Stimulated activated CD4-positive, alpha-beta T cell treated with anti-CD3 and anti-CD28 coated beads, Interleukin-2, amount 100 ng/mL, for 48 hours (primary cell): ENCODE measurements at places on chromosomes 2 and 18.

DNA sequence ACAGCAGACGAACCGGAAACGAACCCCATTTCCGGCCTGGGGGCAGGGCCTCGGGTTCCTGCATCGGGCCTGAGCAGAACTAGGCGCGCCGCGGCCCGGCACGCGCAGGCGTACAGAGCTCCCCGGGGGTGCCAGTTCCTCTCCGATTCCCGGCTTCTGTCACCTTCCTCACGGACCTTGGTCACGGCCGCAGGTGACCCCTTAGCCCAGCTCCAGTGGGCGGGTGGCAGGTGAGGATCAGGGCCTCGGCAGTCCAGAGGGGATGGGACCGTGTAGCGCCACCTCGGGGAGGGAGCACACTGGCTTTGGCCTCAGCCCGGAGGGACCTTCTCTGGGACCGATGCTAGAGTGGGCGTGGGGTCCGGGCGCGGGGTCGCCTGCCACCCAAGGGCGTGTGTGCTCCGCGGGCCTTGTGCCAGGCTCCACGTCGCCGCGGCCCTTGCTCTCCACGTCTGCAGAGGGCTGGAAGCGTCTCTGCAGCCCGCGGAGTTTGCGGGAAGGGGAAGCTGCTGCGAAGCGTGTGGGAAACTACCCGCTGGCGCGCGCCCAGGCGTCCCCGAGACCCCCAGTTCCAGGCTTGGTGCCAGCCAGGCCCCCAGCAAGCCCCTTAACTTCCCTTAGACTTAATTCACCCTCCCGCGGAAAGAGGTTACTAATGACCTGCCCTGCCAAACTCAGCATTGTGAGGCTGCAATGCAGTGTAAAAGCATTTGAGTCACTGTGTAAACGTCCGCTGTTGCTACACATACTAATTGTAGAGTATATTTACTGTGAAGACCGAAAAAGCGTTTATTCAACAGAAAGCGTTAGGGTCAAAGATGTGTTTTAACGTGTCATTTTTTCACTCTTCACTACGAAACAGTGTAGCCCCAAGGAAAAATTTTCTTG, at the start of gene TRAPPC12:
Gene TRAPPC12 (plus strand): TSS at position 48 of the 888 bp plus-strand sequence. CDS start 7,930 bp downstream, outside the sequence.
- peak; percentile 88 for DNase-seq

DNA sequence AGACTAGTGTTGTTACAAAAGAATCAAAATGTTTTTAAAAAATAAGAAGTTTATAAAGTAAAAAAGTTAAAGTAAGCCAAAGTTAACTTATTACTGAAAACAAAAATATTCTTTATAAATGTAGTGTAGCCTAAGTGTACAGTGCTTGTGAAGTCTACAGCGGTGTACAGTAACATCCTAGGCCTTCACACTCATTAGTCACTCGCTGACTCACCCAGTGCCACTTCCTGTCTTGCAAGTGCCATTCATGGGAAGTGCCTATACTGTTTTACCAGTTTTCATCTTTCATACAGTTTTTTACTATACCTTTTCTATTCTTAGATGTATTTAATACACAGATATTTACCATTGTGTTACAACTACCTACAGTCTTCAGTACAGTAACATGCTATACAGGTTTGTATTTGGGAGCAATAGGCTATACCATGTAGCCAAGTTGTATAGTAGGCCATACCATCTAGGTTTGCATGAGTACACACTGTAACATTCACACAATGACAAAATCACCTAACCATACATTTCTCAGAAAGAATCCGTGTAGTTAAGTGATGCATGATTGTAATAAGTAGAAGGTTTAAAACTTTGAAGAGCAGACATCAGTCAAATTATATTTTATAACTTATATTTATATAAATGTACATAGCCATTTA, 13.4 kb downstream of the SERPINB7 start:
- peak; percentile 21 for DNase-seq

DNA sequence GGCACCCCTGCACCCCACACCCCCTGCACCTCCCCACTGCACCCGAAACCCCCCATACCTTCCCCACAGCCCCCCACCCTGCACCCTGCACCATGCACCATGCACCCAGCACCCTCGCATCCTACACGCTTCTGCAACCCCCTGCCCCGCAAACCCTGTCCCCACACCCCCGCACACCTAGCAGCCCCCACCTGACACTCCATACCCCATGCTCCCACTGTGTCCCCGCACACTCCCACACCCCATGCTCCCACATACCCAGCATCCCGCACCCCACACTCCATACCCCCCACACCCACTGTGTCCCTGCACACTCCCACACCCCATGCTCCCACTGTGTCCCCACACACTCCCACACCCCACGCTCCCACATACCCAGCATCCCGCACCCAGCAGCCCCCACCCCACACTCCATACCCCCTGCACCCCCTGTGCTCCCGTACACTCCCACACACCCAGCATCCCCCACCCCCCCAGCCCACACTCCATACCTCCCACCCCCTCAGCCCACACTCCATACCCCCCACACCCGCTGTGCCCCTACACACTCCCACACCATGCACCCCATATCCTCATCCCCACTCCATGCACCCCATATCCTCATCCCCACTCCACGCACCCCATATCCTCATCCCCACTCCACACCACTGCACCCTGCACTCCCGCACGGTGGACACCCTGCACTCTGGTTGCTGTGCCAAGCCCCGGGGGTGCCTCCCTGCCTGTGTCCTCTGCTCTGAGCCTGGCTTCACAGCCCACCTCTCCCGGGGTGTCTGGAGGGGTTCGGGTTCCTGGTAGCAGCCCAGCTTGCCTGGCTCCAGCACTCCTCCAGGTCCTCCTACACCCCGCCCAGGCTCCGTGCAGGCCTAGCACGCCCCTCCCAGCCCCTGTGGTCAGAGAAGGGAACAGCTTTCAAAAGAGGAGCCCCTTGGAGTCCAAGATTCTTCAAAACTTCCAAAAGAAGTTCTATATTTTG, 93.9 kb upstream of the CTDP1 start:
- no peak for DNase-seq

- no peak for DNase-seq
These were observed 35.5 kb downstream of the VAPA start for GRCh38 chr18:9949315-9949714.

- DNase-seq = no peak
These were observed 42.2 kb downstream of the METTL4 start for GRCh38 chr18:2529154-2529553.

DNA sequence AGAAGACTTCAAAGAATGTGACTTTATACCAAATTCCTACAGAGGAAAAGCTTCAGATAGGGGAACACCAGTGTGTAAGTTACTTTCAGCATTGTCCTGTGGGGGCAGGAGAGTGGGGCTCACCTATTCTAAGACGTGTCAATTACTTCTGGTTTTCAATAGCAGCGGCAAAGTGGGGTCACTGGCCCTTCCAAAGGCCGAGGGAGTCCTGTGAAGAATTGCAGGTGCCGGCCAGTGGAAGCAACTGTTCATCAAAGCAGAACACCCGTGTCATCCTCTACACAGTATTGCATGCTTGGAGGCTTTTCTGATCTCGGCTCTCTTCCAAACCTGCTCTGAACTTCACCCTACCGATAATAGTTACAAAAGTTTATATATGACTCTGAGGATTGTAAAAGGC, 1176.5 kb upstream of the TMEFF2 start:
- DNase-seq = no peak

DNA sequence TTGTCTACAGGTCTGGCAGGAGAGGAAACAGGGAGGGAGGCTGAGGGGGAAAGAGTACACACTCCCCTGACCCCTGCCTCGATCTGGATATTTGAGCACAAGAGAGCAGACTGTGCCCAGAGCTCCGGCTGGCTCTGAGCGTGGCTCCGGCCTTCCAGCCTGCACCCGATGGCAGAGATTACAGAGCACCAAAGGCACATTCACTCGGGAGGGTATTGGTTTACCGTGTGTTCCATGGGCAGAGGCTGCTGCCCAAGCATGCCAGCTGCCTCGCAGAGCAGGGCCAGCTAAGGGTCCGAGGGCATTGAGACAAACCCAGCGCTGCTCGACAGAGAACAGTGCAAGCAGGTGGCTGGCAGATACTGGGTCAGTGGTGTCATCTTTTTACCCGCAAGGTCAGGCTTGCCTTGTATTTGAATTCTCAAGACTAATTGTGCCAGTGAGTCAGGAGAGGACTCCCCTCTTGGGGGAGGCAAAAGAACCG, 132.2 kb downstream of the TNS1 start:
- no peak for DNase-seq

DNA sequence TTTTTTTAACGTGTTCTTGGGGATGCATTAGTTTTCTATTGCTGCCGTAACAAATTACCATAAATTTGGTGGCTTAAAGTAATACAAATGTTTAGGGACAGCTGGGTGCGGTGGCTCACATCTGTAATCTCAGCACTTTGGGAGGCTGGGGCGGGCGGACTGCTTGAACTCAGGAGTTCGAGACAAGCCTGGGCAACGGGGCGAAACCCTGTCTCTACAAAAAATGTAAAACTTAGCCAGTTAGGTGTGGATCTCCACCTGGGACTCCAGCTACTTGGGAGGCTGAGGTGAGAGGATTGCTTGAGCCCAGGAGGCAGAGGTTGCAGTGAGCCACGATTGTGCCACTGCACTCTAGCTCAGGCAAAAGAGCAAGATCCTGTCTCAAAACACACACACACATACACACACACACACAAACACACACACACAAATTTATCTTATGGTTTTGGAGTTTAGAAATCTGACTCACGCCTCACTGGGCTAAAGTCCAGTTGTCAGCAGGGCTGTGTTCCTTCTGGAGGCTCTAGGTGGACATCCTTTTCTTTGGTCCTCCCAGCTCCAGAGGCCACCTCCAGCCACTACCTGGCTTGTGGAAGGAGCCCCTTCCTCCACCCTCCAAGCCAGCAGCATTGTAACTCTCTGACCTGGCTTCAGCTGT, 76.1 kb downstream of the SEPTIN10 start:
- DNase-seq = no peak

- no peak for DNase-seq
These were observed 25.0 kb downstream of the MPPE1 start for GRCh38 chr18:11883153-11883552.

DNA sequence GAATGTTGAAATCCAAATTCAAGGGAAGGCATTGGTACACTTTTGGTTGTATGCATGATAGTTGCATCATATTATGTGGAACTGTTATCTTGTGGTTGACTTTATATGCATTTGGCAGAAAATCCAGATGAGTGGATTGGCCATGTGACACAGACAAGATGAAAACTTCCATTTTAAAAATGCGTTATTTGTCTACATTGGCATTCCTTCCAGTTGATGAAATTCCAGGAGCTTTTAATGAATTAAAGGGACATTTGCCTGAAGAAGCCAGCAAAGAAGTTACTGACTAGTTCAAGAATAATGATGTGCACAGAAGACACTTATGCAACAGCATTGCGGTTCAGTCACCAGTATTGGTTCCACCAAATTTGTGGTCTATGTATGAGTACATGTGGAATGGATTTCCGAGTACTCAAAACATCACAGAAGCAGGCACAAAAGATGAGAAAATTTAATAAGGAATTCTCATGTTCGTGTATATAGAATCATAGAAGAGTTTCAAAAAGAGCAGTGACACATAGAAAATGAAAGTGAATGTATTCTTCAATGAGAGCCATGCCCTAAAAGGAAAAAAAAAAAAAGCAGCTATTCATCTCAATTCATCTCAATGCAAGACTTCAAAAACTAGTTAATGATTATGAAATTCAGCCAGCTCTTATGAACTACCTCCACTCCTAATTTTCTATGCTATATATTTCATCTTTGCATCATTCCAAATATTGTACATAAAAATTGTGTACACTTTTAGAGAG, 232.1 kb downstream of the RBM43 start:
- DNase-seq = no peak

DNA sequence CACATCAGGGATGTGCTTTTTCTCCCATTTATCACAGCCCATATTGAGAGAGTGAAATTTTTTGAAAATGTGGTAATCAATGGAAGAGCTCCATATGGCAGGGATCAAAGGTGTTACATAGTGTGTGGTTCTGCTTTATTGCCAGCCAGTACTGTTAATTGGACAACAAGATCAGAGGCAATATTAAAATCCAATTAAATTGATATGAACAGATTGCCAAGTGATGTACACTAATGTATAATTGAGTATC, 338.9 kb downstream of the BCL11A start:
- DNase-seq = no peak

- DNase-seq = no peak
These were observed 138.0 kb upstream of the ARHGAP28 start for GRCh38 chr18:6591491-6591890.

GRCh38 chr2:208983486-208983885, 440.4 kb upstream of the MAP2 start:
- DNase-seq = no peak

- DNase-seq = no peak
These were observed 254.9 kb upstream of the HS6ST1 start for GRCh38 chr2:128573531-128573930.

DNA sequence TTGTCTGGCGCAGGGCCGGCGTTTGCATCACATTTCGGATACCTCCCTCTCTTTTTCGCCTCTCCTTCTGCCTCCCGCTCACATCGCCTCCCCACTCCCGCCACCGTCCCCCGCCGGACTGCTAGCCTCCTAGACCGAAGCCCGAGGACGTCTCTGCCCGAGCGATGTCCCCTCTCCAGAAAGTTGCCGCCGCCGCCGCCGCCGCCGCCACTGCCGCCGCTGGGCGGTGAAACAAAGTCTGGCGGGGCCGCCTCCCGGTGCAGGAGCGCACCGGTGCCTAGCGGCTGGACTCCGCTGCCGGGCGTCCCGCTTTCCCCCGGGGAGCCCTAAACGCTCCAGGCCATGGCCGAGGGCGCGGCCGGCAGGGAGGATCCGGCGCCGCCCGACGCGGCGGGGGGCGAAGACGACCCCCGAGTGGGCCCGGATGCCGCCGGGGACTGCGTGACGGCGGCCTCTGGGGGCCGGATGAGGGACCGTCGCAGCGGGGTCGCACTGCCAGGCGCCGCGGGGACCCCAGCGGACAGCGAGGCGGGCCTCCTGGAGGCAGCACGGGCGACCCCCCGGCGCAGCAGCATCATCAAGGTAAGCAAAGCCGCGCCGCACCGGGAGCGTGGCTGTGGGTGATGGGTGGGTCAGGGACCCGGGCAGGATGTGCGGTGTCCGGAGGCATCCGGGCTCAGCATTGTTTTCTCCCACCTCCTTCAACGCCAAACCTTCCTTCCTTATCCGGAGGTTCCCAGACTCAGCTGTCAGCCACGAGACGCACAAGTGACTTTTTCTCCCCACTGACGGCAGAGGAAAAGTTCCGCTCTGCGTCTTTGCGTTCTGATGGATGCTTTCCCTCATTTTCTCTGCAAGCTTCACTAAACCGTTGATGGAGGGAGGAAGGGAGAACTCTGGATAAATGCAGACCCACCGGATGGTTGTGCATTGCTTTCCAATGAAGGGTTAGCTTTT, 643 bp downstream of the PLCL1 start:
- no peak for DNase-seq

- DNase-seq = no peak
These were observed 156.1 kb upstream of the VRK2 start for GRCh38 chr2:57890464-57890863.

GRCh38 chr18:36825526-36825925, 3.3 kb downstream of the TPGS2 start:
- DNase-seq = no peak

DNA sequence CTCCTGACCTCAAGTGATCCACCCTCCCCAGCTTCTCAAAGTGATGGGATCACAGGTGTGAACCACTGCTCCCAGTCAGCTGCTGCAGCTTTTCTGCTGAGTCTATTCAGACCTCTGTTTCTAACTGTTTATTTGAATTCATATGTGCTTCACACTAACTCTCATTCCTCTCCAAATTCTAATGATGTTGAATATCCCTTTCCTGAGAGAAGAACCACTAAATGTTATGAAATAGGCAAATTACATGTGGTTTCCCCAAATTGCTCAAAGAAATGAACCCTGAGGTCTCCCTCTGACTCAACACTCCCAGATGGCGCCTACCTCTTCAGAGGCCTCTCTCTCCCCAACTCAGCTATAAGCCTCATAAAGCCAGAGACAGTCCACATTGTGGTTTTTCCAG, 98.6 kb downstream of the IRS1 start:
- no peak for DNase-seq
